RCC 7860 (cell line): ENCODE measurements at places on chromosomes 12 and 14.

- DNase-seq, result peak; percentile 33
Observed at GRCh38 chr12:78392918-78393317, 471.7 kb upstream of the SYT1 start.

DNA sequence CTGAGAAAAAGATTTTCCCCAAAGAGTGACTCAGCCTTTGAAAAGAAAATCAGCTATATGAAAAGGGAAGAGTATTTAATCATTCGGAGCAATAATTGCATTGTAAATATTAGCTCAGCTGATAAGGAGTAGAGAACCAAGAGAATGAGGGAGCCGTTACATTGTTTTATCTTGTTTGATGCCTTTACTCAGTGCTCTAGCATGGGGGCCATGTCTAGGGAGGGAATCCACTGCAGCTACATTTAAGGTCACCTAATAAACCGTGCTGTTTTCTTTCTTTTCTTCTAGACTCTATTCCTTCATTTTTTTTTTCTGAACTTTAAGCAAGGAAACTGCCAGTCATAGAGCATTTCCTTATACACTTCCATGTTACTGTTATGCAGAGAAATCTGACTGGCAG lies 447.0 kb downstream of the DIO2 start:
- no peak for DNase-seq

DNA sequence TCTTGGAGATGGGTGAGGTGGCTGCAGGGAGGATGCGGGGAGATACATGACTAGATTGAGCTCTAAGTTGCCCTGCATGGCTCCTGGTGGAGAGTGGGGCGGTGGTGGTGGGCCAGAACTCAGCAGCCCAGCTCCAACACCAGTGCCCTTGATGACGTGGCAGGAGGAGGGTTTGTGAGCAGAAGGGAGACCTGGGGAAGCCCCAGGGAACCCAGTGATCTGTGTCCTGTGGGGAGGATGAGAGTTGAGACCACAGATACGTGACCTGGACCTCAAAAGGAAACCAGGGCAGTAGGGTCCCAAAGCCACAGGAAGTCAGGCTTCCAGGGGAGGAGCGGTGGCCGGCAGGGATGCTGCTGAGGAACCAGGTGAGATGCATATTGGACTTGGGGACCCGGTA lies 989.1 kb upstream of the TMEM132C start:
- DNase-seq, result peak; percentile 79

GRCh38 chr14:22052795-22053194 lies 379.2 kb upstream of the OR4E1 start:
- no peak for DNase-seq

GRCh38 chr14:26730929-26731618 lies 133.2 kb upstream of the NOVA1 start:
- no peak for DNase-seq

DNA sequence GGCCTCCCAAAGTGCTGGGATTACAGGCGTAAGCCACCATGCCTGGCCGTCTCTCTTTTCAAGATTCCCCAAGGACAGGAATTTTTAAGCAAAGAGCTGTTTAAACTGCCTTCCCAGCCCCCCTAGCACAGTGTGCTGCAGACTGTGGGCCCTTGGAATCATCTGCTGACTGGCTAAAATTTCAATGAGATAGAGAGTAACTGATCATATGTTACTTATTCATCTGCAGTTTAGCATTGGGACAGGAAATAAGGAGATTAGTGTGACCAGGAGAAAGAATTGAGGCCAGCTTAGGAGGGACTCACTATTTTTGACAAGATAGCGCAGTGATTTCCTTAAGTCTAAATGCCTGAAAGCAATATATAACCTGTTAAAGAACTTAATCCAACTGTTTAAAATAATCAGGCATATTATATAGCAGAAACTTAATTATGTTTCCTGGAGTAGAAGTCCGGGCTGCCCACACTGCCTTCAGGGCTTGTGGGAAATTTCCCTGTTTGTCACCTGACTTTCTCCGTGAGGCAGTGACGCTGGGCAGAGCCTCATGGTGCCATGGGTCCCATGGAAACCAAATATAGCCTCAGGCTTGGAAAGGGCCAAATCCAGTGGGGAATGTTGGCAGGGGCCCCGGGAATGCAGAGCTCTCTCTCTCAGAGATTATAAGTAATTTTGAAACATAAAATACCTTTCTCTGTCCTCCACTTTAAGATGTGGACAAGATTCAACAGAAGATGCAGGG lies 22.8 kb upstream of the CEBPE start:
- no peak for DNase-seq
